ENCODE measurements at places on chromosomes 4 and X. TPM values are rescaled to one million over a fixed set of nuclear protein-coding genes. Genes with fewer than 3 reads are reported as not detected.

DNA sequence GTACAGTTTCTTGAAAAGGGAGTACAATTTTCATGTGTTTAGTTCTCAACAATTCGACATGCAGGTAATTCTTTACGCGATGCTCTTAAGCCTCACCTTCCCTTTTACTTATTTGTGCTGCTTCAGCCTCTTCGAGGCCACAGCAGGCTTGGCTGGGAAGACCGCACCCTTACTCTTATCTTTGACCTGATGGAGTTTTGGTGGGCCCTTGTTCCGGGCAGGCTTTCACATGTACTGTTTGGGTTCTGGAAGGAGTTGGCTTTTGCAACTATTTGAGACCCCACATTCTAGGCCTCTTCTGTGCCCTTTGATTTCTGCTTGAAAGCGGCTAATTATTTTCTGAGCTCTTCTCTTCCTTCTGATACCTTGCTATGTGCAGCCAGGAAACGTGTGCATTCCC lies 60.2 kb downstream of the FAM193A start:
- DNase-seq, result no peak
- no peak overlapping the region for H3K27ac ChIP-seq
- peaks cover 43% of the 10 kb centered on the region for H3K4me1 ChIP-seq
- no peaks in the 10 kb centered on the region for H3K36me3 ChIP-seq
- H3K4me3 ChIP-seq, result no peak overlapping the region
- no peaks in the 10 kb centered on the region for H3K27me3 ChIP-seq

DNA sequence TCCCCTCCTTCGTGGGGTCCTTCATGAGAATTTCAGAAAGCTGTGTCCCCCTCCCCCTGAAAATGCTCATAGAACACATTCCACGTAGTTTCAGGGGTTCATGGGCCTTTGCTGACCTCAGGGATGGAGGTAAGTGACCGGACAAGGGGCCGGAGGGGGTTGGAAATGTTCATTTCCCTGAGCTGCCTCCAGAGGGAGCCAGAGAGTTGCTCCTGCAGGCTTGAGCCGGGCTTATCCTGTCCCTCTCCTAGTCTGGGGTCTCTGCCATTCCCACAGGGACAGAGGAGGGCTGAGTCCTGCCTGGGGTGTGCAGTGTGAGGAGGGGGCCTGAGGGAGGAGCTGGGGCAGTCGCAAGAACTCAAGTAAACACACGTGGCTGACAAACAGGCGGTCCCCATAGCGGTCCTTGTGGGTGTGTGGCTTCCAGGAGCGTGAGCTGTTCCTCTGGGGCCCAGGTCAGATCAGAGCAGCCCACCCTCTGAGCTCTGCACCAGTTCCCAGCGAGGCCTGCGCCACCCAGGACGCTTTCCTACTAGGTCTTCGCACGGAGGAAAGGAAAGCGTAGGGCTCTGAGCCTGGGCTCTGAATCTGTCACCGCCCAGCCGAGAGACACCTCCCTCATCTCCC lies 62.5 kb downstream of the WFS1 start:
- no peaks in the 10 kb centered on the region for H3K27me3 ChIP-seq
- H3K27ac ChIP-seq, result no peak overlapping the region
- no peaks in the 10 kb centered on the region for H3K4me1 ChIP-seq
- no peaks in the 10 kb centered on the region for H3K36me3 ChIP-seq

Gene TEX13B
- not detected for total RNA-seq

Gene ODAM
- total RNA-seq, result 8.8 TPM

DNA sequence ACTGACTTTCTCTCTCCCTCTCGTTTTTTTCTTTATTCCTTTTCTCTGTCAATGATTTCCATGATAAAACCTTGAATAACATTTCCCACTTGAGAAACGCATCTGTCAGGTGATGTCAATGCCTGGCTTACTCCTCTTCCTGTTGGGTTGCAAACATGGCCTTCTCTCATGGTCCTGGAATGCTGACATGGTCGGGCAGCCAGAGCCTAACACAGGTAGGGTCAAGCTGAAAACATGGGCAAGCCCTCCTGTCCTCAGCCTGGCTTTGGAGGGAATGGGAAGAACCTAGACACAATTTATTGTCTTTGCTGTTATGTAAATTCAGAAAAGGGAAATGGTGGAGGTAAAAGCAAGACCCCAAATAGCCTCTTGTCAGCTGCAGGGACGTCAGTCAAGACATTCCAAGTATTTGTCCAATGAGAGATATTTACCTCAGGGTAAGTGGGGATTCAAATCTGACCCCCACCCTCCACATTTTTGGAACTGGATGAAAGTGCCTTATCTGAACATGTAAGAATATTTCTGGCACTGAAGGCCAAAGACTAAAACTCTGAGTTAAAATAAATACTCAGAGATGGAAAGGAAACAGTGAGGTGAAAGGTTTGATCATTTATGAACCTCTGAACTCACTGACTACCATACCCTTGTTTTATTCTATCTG lies 473.8 kb downstream of the SPRY1 start:
- H3K27ac ChIP-seq, result peak overlapping the region; percentile 17
- DNase-seq, result no peak
- H3K27me3 ChIP-seq, result no peaks in the 10 kb centered on the region
- no peaks in the 10 kb centered on the region for H3K36me3 ChIP-seq
- no peaks in the 10 kb centered on the region for H3K4me1 ChIP-seq

Gene GPM6B
- 18.0 TPM for total RNA-seq

- H3K27ac ChIP-seq, result no peak overlapping the region
- H3K4me3 ChIP-seq, result no peak overlapping the region
- no peaks in the 10 kb centered on the region for H3K4me1 ChIP-seq
These were observed 28.8 kb downstream of the SUPT20HL2 start for GRCh38 chrX:24285082-24285481.

Gene PRKG2
- 3.3 TPM for total RNA-seq

GRCh38 chr4:44438687-44439086 lies 9.9 kb downstream of the KCTD8 start:
- no peak for DNase-seq
- no peaks in the 10 kb centered on the region for H3K27me3 ChIP-seq
- H3K27ac ChIP-seq, result no peak overlapping the region

DNA sequence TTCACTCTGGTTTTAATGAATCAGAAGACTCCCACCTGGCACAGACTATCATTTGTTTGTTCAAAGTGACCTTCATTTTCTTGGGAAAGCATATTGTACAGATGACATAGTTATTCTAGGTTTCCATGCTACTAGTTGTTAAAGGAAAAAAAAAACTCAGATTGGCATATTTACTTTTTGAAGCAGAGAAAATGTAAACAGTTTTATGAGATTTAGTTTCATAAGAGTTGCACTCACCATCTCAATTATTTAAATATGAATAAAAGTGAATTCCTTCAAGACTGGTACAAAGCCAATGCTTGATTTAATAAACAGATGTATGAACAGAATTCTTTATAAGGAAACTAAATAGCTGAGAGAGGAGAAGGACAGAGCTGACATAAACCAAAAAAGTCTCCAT lies 280.3 kb upstream of the UGT8 start:
- no peaks in the 10 kb centered on the region for H3K36me3 ChIP-seq
- no peaks in the 10 kb centered on the region for H3K27me3 ChIP-seq
- H3K27ac ChIP-seq, result no peak overlapping the region
- peak; percentile 63 for DNase-seq

- H3K36me3 ChIP-seq, result no peaks in the 10 kb centered on the region
- no peaks in the 10 kb centered on the region for H3K4me1 ChIP-seq
- H3K27me3 ChIP-seq, result no peaks in the 10 kb centered on the region
- peak; percentile 50 for DNase-seq
These were observed 25.6 kb upstream of the FRAS1 start for GRCh38 chr4:78031417-78031950.

DNA sequence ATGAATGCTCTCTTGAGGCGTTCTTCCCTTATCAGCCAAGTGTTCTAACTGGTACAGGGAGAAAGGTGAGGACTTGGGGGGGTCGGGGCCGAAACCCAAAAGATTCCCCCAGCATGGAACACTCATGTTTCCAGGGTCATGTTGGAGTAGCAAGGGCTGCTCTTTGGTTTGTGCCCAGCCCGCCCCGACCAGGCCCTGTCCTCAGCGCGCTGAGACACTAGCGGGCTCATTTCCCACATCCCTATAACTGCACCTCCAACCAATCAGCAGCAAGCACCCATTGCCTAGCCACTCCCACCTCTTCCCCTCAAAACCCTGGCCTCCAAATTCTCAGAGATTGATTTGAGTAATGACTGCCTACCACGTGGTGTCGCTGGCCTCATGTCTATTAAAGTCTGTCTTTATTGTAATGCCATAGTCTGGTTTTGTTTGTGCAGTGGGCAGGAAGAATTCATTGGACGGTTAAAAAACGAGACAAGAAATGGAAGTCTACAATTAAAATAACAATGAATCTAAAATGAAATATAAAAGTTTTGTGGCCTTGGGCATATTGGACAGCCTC lies 1928.4 kb downstream of the STIM2 start:
- H3K27ac ChIP-seq, result no peak overlapping the region
- H3K4me1 ChIP-seq, result no peaks in the 10 kb centered on the region
- H3K4me3 ChIP-seq, result no peak overlapping the region
- H3K36me3 ChIP-seq, result no peaks in the 10 kb centered on the region
- no peaks in the 10 kb centered on the region for H3K27me3 ChIP-seq

Gene CXXC4
- 6.7 TPM for total RNA-seq

DNA sequence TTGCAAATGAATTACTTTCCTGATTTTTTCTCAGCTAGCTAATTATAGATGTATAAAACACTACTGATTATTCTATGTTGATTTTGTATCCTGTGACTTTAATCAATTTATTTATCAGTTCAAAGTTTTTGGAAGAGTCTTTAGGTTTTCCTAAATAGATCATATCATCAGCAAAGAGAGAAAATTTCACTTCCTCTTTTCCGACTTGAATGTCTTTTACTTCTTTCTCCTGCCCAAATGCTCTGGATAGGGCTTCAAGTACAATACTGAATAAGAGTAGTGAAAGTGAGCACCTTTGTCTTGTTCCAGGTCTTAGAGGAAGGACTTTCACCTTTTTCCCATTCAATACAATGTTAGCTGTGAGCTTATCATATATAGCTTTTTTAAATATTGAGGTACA lies 417.9 kb downstream of the PDGFC start:
- DNase-seq, result no peak
- H3K27me3 ChIP-seq, result no peaks in the 10 kb centered on the region
- no peaks in the 10 kb centered on the region for H3K36me3 ChIP-seq
- H3K4me3 ChIP-seq, result no peak overlapping the region
- no peaks in the 10 kb centered on the region for H3K4me1 ChIP-seq

Data from lung (tissue), 17 donors.